RKO (cell line): ENCODE measurements at places on chromosomes 7 and 10.

DNA sequence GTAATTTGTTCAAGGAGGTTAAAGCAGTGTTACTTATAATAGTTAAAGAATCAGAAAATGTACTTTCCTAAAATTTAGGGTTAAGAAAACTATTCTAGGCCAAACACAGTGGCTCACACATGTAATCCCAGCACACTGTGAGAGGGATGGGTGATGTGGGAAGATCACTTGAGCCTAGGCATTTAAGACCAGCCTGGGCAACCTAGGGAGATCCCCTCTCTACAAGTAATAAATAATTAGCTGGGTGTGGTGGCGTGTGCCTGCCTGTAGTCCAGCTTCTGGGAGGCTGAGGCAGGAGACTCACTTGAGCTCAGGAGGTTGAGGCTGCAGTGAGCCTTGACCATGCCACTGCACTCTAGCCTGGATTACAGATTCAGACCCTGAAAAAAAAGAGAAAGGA, 3.6 kb upstream of the STEAP2 start:
- DNase-seq, result no peak

DNA sequence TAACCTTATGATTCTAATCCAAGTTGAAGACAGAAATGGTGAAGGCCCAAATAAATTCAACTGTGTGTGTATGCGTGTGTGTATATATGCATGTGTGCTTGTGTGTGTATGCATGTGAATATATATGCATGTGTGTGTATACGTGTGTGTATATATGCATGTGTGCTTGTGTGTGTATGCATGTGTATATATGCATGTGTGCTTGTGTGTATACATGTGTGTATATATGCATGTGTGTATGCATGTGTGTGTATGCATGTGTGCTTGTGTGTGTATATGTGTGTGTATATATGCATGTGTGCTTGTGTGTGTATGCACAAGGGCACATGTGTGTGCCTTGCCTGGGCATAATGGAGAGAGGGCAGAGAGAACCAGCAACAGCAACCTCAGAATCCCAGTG, 184.7 kb upstream of the PLPP4 start:
- no peak for DNase-seq

GRCh38 chr10:113711142-113711541, 31.4 kb downstream of the CASP7 start:
- DNase-seq, result no peak

DNA sequence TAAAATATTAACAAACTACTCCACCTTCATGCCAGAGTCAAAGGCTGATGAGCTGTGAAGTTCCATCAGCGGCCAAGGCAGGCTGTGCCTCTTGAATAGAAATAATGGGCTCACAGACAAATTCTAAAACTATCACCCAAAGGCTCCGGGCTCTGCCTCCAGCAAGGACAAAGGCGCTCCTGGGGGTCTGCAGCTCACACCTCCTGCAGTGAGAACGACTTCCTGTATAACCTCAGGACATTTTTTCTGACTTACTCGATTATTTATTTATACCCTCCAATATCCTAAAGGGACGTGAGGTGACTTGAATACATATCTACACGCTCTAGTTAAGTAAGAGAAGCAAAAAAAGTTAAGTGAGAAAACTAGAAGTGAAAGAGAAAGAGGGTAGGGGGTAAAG, 500.7 kb downstream of the CCSER2 start:
- DNase-seq, result no peak

GRCh38 chr7:1421020-1421790, 38.1 kb downstream of the MICALL2 start:
- no peak for DNase-seq

DNA sequence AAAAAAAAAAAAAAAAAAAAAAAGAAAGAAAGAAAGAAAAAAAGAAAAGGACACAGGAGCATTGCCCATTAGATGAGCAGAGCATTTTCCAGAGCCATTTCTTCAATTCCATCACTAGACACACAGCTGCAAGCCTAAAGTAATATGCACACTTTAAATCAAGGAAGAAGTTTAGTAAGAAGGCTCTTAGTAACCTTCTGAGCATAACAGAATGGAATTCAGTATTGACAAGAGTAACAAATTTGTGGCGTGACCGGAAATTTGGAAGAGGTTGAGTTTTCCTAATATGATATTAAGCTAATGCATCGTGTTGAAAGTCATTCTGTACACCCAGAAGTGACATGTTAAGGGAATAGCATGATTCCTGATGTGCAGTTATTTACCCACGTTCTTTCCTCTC, 35.3 kb downstream of the SMURF1 start:
- no peak for DNase-seq

DNA sequence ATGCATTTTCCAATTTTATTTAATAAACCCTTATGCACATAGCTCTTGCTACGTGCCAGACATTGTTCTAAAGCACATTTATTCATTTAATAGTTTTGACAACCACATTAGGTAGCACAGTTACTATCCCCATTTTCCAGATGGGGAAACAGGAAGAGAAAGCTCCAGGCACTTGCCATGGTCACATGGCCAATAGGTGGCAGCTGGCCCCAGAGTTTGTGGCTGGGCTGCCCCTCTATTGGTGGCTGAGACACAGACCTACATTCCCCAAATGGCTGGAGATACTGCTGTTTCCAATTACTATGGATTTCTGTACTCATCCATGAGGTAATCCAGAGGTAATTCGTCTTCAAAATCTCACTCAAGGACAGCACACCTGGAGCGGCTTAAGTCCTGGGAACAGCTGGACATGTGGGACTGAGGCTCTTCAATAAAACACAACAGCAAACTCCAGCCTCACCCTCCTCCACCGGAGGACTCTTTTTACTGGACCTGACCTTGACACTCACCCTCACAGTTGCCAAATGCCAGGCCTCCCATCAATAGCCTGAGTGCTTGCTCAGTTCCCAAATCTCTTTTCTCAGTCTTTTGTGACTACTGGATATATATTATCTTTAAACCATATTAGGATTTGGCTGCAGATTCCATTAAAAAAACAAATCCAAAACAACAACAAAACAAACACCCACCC, 106.1 kb downstream of the CLEC2L start:
- no peak for DNase-seq

DNA sequence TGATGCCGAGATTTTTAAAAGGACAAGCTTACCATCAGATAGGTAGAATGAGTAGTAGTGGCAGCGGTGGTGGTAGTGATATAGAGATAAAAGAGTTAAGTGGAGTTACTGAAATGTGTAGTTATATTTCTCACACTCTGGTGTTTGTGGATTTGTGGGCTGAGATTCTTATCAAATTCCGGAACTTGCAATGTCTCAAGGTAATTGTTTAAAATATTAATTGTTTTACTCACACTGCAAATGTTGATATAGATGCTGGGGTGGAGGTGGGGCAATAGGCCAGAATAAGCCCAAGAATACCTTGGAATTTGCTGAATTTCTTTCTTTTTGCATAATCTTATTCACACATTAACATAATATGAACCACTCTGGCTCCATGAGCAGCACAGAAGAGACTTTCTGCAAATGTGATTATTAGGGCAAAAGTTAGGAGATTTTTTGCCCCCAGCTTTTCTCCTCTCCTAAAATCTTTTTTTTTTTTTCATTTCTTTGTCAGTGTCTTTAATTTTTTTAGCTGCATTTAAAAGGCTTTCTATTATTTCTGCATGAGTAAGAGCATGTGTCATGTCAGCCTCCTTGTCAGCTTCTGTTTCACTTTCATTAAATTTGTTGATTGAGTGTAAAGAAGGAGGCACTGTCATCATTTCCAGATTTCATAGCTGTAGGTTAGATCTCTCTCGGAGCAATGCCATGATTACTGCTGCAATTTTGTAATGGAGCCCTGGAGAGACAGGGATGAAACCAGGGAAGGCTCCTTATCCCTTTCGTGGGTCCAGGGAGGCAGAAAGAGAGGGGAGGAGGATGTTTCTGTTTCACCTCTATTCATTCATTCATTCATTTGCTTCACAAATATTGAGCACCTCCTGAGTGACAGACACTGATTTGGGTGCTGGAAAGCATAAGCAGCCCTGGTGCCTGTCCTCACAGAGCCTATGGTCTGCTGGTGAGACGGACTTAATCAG, 13.1 kb upstream of the SGMS1 start:
- DNase-seq, result peak; percentile 33

DNA sequence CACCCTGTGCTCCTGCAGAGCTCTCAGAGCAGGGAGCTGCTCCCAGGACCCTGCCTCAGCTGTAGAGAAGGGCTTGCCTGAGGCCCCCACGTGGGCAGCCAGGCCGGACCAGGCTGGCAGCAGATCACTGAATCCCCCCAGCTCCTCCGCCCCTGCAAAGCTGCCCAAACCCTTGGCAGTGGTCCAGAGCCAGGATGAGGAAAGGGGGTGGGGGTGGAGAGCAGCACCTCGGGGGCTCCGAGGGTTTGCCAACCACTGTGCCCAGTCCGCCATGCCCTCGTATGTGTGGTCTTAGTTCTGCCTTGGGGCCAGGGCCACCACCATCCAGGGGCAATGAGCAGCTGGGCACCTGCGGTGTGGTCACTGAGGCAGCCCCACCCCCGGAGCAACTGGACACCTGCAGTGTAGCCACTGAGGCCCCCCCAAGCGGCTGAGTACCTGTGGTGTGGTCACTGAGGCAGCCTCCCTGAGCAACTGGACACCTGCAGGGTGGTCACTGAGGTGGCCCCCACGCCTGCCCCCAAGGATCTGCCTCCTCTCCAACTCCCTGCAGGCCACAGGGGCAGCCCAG, 90.8 kb downstream of the TCERG1L start:
- DNase-seq, result no peak

DNA sequence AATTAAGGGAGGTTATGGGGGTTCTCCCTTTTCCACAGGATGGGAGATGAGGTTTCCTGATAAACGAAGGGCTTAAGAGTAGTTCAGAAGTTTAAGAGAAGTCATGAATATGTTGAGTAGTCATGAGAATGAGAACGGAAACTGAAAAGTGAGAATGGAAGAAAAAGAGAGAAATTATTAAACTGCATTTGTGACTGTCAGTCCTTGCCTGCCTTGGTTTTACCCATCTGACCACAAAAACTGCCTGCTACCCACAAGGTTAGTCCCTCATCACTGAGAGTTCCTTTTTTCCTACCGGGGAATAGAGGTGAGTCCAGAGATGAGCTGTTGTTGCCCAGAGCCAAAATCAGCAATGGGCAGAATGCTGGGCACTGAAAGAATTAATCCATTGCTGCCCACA, 174.1 kb upstream of the BET1 start:
- DNase-seq, result no peak

GRCh38 chr10:53601260-53601875, 828.8 kb upstream of the MBL2 start:
- peak; percentile 60 for DNase-seq

- DNase-seq, result peak; percentile 76
Observed at GRCh38 chr7:107687656-107688055, 27.0 kb downstream of the SLC26A4 start.

GRCh38 chr10:93745408-93746065, 12.2 kb upstream of the LGI1 start:
- no peak for DNase-seq

- DNase-seq, result no peak
Observed at GRCh38 chr10:110903280-110904278, 15.4 kb downstream of the BBIP1 start.

GRCh38 chr10:58898854-58899573, 277.4 kb upstream of the PHYHIPL start:
- no peak for DNase-seq

GRCh38 chr10:115082506-115082905, 10.7 kb upstream of the ATRNL1 start:
- no peak for DNase-seq

DNA sequence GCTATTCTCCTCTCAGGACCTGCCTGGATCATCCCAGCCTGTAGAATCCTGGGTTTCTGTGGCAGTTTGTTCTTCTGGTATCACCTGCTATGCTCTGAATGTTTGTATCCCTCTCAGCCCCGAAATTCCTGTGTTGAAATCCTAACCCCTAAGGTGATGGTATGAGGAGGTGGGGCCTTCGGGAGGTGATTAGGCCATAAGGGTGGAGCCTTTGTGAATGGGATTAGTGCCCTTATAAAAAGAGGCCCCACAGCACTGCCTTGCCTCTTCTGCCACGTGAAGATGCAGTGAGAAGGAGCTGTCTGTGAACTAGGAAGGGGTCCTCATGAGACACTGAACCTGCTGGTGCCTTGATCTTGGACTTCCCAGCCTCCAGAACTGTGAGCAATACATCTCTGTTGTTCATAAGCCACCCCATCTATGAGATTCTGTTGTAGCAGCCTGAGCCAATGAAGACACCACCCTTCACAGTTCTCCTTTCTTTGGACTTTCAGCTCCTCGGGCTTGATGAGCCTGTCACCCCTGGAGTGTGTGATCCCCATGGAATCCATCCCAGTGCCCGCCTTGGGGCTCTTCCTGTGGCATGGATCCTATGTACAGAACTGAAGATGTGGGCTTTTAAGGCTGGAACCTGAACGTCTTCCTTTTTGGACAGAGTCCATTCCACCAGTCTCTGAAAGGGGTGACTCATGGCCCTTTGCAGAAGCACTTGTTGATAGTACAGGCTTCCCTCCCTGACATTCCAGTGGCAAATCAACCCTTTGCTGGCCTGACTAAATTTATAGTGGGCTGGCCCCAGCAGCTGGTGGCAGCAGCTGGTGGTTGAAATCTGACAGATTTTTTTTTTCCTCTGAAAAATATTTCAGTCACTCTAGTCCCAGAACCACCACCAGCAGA, 138.0 kb downstream of the TACC2 start:
- peak; percentile 59 for DNase-seq

DNA sequence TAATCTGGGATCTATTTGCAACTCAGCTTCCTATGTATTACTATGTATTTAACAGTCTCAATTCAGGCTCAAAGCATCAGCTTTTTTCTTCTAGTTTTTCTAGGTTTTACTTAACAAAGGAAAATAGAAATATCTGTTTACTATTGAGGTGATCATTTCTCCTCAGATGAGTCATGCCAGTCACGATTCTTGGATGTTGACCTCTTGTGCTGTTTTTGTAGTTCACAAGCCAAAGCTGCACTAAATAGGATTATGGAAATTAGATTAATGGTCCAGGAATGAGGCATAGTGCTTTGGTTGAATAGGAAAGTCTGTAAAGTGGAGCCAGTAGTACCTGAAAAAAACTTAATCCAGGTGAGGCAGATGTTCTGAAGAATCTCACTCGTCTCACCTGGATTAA, 198.3 kb upstream of the KAT6B start:
- DNase-seq, result no peak

DNA sequence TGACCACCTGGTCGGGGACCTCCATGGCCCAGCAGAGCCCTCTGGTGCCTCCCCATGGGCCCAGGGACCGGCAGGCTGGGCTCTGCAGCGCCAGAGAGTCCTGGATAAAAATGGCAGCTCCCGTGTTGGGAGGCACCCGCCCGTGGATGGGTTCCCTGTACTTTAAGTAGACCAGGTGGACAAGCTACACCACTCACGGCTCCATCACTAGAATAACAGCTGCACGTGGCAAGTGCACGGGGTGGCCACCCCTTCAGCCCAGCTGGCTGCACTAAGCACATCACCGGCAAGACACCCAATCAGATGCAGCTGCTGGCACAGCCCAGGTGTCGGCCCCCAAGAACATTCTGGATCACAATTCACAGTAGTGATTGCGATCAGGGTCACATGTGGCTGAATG, 69.8 kb downstream of the DIP2C start:
- no peak for DNase-seq

GRCh38 chr10:29403208-29403607, 114.3 kb downstream of the LYZL1 start:
- DNase-seq, result no peak

- no peak for DNase-seq
Observed at GRCh38 chr7:15612205-15612604, 50.4 kb upstream of the AGMO start.
